ENCODE measurements at places on chromosomes 7 and 10.

GRCh38 chr10:133399123-133399601 is 5.2 kb downstream of the MTG1 start:
- DNase-seq = no peak

DNA sequence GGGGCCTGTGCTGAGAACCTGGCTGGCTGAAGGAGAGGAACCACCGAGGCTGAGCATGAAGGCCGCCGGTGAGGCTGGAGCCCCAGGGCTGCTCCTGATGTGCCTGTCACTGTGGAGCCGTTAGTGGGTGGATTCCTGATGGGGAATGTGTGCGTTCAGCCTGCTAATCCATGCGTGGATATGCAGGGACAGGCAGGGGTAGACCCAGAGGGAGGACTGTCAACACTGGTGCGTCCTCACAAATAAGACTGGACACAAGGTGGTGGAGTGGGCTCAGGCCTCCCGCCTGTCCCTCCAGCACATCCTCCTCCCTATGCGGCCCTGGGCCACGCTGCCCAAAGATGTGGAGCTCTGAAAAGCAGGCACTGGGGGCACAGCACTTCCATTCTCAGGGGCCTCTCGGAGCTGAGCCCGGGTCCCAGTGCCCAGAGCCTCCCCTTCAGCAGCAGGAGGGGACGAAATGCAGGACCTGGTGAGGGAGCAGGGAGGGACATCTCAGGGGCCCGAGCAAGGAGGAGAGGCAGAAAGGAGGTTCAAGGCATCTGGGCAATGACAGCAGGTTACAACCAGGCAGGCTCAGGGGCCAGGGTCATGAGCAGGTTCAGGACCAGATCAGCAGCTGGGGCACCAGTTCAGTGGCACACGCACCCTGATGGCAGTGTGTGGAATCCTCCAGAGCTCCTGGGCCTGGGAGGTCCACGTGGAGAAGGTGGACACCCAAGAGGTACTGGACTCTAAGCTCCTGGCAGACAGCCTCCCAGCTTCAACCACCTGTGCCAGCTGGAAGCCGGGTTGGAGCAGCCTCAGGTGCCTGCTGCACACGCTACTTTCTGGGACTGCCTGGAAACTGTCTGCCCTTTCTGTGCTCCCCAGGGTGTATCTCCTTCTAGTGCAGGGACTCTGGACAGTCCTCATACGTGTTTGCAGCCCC is 33.5 kb upstream of the ANTXRL start:
- DNase-seq = no peak

- DNase-seq = no peak
Observed at GRCh38 chr10:33040436-33040835, 82.4 kb upstream of the ITGB1 start.

- DNase-seq = no peak
Observed at GRCh38 chr10:75431180-75432111, at the start of gene LRMDA. Gene LRMDA, plus strand, starts transcription at chr10:75431624.

DNA sequence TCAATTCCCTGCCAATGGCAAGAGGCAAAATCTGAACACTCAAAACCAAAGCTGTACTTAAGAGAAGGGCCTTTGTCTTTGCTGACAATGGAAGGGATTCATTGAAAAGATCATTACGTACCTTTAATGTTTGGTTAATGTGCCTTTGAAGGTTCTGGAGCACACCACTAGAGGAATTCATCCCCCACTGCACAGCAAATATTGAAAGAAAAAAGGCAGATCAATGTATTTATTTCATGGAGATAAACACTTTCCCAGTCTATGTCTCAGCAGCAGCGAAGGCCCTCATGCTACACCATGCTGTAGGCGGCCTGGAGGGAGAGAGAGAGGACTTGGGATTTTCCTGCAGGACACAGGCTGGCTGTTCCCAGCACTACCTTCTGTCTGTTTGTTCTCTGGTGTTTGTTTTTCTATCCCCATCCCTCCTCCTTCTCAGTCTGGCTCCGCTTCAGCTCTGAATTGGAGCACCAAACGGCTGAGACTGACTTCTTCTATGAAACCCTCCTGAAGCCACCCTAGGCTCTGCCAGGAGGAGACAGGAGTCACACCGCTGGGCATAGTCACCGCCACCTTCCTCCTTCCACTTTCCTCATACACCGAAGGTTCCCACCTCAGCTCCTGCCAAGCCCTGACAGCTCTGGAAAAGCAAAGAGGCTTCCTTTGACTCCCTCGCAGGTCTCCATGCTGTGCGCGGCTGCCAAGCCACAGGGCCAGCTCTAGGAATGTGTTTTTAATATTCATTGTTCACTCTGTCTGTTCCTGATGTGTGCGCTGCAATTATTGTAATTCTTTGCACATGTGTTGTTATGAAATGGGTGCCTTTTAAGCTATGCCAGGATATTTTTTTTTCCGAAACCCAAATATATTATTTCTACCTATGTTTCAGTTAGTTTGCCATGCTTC is 301.5 kb downstream of the FZD1 start:
- no peak for DNase-seq

DNA sequence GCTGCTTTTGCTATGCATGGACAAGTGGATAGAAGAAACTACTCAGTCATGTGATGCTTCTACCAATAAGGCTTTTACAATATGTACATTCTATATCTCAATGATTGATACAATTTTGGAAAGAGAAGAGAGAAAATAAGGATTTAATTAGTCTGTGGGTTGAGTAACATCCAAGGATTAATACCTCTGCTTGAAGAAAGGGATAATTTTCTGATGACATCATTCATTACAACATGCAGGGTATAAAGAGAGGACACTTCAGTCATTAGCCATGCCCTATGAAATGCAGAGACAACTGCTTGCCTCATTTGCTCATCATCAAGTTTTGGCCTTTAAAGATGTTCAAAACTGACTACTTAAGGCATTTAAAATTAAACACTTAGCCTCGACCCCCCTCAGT is 237.3 kb downstream of the AHR start:
- no peak for DNase-seq

DNA sequence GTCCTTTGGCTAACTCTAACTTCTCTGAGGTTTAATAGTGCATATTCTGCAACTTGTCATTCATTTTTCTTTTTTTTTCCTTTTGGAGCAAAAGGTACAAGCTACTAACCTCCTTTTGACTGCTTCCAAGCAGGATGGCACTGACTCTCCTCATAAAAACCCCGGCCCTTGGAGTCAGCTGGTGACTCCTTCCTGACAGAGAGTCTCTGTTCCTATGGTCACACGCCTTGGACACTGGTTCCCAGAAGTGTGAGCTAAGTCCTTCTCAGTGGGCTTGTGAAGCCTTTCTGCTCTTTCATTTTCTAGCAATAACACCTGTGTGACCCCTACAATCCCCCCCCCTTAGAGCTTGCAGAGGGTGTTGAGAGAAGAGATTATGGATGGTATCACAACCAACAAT is 21.7 kb downstream of the DOCK4 start:
- DNase-seq = no peak

- DNase-seq = no peak
Observed at GRCh38 chr7:45685619-45686240, 111.6 kb downstream of the ADCY1 start.

DNA sequence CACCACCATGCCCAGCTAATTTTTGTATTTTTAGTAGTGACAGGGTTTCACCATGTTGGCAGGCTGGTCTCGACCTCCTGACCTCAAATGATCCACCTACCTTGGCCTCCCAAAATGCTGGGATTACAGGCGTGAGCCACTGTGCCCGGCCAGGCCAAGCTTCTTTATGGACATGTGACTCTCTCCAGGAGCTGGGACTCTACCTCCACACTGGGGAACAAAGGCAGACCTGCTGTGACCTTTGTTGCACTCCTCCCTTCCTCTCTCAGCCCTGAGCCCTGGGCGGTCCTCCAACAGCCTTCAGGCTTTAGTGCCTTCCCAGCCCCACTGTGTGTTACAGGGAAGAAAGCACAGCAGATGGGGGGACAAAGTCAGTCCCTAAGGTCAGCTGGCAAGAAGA is 55.0 kb upstream of the DUSP5 start:
- DNase-seq = no peak

DNA sequence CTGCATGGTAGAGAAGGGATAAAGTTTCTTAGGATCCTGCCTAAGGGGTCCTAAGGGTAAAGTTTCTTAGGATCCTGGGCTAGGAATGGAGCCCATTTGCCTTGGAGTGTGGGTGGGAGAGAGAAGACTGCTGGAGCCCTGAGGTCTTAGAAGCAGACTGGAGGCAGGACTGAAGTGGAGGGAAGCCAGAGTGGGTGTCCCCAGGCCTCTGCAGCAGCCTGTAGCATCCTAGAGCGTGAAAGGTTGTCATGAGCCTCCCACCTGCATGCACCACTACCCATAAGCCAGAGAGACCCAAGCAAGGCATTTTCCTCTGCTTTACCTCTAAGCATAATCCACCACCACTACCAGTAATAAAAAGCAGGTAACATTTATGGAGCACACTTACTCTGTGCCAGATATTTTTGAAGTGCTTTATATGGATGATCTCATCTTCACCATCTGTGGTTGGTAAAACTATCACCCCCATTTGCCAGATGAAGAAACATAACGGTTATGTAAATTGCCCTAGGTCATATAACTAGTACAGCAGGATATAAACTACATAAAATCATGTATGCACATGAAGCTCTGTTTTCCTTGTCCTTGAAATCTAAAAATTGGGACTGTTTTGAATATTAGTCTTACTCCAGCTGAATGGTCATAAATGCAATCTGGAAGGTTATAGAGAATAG is 103.5 kb upstream of the CCDC6 start:
- no peak for DNase-seq

DNA sequence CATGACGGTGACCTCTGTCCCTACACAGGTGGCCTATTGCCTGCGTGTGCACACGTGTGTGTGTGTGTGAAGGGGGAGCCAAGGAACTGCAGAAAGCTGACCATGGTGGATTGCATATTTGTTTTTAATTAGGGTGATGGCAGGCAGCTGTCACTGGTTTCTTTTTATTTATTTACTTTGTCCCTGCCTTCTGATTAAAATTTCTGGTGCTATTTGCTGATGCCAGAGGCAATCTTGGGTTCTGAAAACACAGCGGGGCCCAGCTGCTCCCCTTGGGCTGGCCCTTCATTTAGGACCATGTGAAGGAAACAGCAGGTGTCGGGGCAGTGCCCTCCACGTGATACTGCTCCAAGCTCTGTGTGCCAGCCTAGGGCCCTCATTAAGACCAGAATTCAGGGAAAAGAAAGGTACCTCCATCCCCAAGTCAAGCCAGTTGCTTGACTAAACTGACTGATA is 71.3 kb upstream of the PODXL start:
- DNase-seq = no peak

DNA sequence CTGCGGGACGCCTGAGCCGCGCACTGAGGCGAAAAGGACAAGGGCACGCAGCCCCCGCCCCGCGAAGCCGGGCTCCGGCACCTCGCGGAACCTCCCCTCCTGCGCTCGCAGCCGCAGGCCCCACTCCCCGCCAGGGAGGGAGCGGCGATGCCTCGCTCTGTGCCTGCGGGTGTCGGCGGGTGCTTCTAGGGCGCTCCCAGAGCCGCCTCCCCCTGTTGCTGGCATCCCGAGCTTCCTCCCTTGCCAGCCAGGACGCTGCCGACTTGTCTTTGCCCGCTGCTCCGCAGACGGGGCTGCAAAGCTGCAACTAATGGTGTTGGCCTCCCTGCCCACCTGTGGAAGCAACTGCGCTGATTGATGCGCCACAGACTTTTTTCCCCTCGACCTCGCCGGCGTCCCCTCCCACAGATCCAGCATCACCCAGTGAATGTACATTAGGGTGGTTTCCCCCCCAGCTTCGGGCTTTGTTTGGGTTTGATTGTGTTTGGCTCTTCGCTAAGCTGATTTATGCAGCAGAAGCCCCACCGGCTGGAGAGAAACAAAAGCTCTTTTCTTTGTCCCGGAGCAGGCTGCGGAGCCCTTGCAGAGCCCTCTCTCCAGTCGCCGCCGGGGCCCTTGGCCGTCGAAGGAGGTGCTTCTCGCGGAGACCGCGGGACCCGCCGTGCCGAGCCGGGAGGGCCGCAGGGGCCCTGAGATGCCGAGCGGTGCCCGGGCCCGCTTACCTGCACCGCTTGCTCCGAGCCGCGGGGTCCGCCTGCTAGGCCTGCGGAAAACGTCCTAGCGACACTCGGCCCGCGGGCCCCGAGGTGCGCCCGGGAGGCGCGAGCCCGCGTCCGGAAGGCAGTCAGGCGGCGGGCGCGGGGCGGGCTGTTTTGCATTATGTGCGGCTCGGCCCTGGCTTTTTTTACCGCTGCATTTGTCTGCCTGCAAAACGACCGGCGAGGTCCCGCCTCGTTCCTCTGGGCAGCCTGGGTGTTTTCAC is 519 bp downstream of the ITGB8 start:
- DNase-seq = peak; percentile 26
